AG08395 (cell line): ENCODE measurements at places on chromosomes 3 and 15.

- no peak for DNase-seq
Observed at GRCh38 chr3:148756311-148756710, 58.6 kb downstream of the AGTR1 start.

DNA sequence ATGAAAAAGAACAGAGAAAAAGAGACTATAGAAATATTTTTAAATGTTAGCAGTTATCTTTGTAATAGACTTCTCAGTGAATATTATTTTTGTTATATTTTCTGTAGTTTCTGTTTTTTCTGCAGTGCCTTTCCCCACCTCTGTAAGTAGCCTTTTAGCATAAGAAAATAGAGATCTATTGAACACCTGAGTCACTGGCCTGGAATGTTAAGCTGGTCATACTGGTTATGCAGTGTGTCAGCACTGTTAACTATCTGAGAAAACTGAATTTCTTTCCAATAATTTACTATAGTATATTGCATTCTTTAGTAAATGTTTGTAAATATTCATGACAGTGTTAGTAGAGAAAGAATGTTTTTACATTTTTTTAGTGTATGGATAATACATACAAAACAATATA is 79.8 kb downstream of the NECTIN3 start:
- DNase-seq, result peak; percentile 46

GRCh38 chr3:132837615-132838014 is 115.4 kb upstream of the NPHP3 start:
- DNase-seq, result no peak

- DNase-seq, result no peak
Observed at GRCh38 chr3:159273070-159273469, 471.2 kb downstream of the MFSD1 start.

- no peak for DNase-seq
Observed at GRCh38 chr3:141651409-141651808, 86.7 kb upstream of the RNF7 start.

GRCh38 chr3:30673425-30674341 is 67.3 kb downstream of the TGFBR2 start:
- no peak for DNase-seq

GRCh38 chr3:158568784-158569183 is 2.2 kb upstream of the MLF1 start:
- no peak for DNase-seq

DNA sequence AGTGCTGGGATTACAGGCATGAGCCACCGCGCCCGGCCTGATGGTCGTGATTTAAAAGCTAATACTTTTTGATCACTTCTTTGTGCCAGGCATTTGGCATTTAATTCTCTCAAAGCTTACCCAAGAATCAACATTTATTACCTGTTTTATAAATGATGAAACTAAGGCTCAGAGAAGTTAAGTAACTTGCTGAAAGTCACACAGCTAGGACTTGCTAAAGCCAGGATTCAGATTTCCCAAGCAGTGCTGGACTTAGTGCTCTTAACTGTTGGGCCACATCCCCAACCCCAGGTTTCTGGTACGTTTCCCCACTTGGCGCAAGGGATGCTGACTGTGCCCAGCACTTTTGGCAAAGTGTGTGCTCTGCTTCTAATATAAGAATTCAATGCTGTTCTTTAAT is 10.5 kb downstream of the GRK7 start:
- no peak for DNase-seq

DNA sequence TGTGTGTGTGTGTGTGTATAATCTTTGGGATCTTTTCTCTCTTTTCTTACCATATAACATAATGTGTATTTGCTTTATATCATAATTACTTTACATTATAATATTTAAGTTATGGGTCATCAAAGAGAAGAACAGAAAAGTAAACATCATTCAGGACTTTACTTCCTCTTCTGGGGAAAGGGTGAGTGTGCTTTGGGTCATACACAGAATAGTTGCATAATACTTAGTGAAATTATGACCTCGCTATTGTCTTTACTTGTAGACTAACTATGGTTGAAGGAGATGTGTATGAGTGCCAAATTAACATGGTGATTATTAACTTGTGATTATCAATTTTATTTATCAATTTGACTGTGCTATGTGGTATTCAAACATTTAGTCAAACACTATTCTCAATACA is 1086.9 kb downstream of the DIPK2A start:
- DNase-seq, result no peak

GRCh38 chr15:60568914-60569391 is 90.0 kb upstream of the ICE2 start:
- no peak for DNase-seq

GRCh38 chr3:186213946-186214345 is 105.1 kb upstream of the ETV5 start:
- no peak for DNase-seq

- DNase-seq, result no peak
Observed at GRCh38 chr15:83866692-83867091, 212.8 kb downstream of the ADAMTSL3 start.

- no peak for DNase-seq
Observed at GRCh38 chr3:135218304-135218703, 423.2 kb downstream of the EPHB1 start.
